ENCODE measurements at places on chromosomes 1 and 21.

- no peak for DNase-seq
Measured at GRCh38 chr1:107935396-107936064, 29.4 kb downstream of the VAV3 start.

DNA sequence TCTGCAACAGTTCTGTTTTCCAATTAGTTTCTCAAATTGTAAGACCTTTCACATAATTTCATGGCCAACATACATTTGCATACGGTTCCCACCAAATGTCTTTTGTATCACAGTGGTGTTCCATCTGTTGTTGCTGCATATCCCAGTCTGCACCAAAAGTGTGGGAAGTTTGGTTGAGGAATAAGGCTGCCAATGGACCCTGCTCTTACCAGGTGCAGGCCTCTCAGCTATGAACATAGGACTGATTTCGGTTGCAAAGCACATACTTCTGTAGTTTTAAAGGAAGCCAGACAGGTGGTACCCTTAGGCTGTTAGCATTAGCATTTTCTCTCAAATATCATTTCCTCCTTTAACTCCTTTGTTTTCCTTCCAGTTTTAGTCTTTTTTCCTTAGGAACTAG, 33.8 kb downstream of the ADGRL4 start:
- no peak for DNase-seq

GRCh38 chr1:31769720-31770390, 5.7 kb upstream of the ADGRB2 start:
- DNase-seq = no peak

DNA sequence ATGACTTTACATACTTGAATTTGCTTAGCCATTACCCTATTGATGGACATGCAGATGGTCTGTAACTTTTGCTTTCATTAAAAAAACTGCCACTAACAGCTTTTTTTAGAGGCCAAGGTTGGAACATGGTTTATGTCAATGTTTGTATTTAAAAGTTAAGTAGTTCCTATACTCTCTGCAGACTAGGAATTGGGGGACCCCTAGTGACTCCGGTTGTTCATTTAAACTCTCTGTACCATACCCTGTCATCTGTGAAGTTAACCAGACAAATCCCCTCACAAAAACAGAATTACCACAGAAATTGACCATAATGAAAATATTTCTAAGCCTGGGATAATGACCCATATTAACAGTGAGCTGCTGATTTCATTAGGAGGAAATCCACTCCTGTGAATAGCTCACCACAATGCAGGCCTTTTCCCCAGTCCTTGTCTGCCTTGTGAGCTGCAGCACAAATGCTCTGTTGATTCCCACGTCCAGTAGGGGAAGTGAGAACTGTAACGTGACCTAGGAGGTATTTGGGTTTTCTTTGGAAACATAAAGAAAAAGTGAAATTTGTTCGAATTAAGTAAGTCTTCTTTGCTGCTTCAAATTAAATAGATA, 30.2 kb upstream of the CD101 start:
- DNase-seq = no peak

DNA sequence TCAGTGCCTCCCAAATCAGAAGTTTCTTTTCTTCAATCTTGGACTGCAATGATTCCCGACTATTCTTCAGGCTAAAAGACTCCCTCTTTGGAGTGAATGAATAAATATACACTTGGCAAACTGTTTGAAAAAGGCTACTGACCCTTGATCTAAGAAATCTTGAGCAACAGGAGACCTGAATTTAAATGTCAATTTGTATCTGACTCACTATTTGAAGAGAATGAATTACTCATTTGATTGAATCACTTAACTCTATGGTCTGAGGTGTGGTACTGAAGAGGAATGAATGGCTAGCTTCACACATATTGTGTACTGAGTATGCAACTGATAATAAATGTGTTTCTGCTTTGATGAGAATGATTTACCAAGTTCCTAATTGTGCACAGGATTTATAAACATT, 4.6 kb upstream of the SMG7 start:
- peak; percentile 77 for DNase-seq

DNA sequence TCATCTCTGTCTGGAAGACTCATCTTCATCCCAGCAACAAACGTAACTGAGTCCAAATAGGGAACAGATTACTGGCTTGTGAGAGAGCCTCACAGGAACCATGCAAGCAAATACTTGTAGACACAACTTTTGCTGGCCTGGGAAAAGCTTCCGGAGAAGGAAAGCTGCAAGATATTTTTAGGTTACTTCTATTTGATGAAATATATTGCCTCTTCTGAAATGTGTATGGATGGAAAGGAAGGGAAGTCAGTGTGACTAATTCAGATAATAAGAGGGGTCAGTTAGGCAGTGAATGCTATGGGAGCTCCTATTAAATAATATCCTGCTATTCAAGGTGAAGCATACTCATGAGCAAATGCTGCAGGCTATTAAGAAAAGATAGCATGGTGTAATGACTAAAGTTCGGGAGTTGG, 20.4 kb upstream of the FGGY start:
- DNase-seq = no peak

DNA sequence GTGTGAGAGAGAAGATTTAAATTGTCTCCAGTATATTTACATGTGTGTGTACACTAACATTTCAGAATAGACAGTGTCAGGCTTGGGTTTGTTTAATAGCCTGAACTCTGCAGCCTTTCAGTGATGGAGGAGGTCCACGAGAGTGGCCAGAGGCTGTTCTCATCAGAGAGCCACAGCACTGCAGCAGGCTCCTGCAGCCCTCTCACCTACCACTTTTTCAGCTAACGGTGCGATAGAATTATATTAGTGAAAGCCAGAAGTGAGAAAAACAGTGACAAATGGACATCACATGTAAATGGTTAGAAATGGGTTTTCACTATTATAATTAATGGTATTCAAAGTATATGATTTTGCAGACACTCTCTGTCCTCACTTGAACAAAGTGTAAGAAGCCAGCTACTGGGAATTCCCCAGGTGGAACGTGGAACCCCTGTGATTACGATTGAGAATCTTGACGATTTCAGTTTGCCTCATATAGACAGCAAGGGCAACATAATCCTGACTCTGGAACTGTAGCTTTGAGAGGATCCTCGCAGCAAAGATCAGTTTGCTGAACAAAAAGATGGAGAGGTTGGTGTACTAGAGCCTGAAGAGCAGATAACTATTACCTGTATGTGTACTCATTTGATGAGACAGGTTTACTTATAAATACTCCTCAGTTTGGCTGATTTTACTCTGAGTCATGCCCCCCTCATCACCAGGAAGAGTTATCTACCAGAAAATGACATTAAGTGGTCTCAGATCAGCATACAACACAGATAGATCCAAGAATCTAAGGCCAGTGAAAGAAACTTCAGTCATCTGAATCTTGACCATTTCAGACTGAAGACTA, 31.4 kb downstream of the IFI16 start:
- DNase-seq = no peak

DNA sequence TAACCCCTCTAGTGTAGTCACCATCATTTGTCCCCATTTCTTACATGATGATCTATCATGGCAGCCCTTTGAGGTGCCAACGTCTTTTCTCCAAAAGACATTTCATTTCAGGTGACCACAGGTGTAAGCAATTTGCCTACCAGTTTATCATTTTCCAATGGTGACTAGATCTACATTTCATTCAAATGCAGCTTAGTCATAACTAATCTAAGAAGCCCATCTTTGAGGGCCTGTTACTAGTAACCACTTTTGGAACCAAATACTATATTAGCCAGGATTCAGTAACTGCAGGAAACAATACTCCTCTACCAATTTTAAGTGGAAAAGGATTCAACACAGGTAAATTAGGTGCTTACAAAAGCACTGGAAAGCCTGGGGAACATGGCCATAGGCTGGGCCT, 30.6 kb upstream of the TMEM54 start:
- DNase-seq = no peak

Measured in LoVo (cell line).